ENCODE measurements at places on chromosomes 3 and 15.

DNA sequence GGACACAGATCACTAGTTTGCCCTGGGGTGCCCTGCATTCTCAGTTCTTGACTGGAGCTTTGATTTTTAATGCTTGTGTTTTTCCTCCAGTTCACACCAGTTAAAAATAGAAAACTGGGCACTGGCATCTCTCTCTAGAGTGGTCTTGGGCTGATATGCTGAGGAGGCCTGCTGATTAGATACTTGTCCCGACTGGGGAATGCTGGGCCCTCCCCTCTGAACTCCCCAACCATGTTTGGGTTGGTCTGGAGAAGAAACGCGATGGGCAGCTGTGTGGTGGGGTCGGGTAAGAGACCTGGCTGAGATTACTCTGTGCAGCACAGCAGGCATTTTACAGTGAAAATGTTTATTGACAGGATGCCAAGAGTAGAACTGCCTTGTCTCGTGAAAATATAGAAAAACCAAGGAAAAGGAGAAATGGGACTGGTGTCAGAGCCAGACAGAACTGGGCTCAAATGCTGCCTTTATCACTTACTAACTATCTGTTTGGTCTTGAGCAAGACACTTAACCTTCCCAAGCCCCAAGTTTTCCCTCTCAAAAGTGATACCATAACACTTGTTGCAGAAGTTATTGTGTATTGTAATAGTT lies 1.6 kb upstream of the ACTC1 start:
- no peak for DNase-seq

GRCh38 chr3:50242851-50243542 lies 7.0 kb downstream of the GNAI2 start:
- no peak for DNase-seq

- no peak for DNase-seq
Observed at GRCh38 chr3:165669967-165670366, 167.3 kb downstream of the BCHE start.

DNA sequence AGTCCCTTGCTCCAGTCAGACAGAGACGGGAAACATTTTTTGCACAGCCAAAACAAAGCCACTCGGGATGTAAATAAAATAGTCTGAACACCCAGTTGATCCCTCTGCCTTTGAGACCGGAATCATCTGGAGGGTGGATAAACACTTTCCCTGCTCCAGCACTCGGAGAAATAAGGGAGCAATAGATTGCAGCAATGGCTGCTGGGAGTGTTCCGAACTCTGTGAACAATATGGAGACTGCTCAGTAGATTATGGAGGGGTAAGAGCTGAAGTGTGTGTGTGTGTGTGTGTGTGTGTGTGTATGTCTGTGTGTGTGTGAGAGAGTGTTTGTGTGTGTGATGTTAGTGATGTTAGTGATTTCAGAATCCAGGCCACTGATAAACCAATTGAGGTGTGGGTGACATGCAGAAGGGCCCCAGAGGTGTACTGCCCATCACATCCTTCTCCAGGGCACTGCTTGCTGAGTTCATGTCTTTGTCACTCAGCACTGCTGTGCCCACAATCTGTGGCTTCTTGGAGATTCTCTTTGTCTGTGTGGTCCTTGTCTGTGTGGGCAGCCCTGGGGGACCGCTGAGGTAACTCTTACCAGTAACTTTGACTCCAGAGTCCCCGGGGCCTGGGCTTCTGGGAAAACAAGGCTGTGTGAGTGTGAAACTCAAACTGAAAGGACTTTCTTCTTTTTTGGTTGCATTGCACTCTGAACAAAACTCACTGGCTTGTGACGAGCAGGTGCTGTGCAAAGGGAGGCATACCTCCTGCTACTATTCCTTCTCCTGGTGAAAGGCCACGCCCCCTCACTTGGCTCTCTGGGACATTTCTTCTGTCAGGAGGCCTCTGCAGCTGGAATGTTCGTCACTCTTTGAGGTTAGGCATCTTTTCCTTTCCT lies 23.0 kb downstream of the CRYGS start:
- no peak for DNase-seq

DNA sequence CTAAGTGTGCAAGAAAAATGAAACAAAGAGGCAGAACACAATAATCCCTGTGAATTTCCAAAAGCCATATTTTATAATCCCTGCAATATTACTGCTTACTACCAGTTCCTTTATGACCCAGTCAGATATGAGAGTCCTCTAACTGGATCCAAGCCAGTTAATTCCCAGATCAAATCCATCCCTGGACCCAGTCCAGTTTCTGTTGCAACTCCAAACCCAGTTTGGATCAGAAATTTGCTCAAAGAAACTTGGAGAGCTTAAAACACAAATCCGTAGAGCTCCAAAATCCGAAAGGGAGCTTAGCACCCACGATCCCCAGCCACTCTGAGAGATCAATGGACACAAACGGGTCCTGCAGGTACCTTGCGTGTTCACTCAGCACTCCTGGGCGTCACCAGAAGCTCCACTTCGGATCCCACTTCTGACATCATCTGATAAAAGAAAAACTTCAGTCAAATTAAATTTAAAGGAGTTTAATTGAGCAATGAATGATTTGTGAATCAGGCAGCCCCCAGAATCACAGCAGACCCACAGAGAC lies 32.6 kb upstream of the THUMPD3 start:
- DNase-seq = no peak

- DNase-seq = no peak
Observed at GRCh38 chr3:172135820-172136219, 96.4 kb downstream of the FNDC3B start.

DNA sequence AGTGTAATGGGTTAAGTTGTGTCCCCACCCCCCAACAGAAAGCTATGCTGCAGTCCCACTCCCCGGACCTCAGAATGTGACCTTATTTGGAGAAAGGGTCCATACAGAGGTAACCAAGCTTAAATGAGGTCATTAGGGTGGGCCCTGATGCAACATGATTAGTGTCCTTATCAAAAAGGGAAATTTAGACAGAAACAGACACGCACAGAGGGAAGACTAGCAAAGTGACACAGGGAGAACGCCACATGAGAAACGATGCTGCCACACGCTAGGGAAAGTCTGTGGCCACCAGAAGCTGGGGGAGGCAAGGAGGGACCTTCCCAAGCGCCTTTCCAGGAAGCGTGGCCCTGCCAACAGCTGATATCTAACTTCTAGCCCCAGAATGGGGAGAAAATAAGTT lies 65.4 kb downstream of the RPN1 start:
- no peak for DNase-seq

- no peak for DNase-seq
Observed at GRCh38 chr3:109089265-109089664, 28.7 kb downstream of the MORC1 start.

- no peak for DNase-seq
Observed at GRCh38 chr15:36109943-36110658, 469.3 kb upstream of the CDIN1 start.

GRCh38 chr3:115687721-115688120 lies 64.4 kb downstream of the GAP43 start:
- no peak for DNase-seq

GRCh38 chr3:79167651-79168416 lies 600.0 kb downstream of the ROBO1 start:
- DNase-seq = no peak

DNA sequence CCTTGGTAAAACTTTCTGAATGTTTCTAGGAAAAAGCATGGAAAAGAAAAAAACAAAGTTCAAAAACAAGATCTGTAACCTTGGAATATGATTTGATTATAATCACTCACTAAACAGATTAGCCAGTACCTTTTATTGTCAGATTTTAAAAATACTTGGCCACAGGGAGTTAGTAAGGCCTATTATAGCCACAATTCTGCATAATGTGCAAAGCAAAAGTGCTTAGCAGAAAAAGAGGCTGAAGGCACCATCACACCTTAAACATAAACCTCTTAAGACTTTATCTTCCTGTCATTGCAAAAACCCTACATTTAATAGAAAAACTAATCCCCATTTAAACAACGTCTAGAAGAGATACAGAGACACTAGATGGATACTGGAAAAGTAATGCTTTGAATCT lies 41.8 kb downstream of the CHSY1 start:
- DNase-seq = no peak

DNA sequence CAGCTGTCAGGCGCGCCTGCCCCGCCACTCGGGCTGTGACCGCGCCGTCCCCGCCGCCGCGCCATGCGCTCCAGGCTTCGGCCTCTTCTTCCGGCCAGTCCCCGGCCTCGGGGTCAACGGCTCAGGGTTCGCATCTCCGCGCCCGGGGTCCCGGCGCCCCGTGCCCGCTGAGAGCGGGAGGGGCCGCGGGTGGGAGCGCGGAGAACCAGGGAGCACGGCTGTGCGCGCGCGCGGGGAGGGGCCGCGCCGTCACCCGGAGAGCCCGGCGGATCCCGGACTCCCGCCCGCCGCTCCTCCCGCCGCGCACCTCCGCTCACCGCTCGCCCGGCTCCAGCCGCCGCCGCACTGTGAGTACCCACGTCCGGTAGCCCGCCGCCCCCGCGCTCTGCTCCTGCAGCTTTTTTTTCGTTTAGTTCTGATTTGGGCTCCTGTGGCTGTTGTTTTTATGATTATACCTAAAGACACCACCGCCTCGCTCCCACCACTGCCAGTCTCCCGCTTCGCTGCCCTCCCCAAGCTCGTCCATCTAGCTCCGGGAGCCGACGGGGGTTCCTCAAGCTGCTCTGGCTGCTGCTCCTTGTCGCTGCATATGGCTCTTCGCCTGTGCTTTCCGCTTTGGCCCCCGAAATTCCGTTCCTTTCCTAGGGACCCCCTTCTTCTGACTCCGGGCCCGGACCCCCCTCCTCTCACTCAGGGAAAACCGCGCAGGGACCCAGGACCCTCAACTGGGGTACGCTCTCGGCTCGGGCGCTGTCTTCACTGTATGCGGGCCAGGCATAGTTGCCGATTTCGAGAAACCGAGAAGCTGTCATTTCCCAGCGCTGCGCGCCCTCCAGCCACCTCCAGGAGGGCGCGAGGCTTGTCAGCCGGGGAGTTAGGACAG lies 1.8 kb upstream of the SKOR1 start:
- no peak for DNase-seq

DNA sequence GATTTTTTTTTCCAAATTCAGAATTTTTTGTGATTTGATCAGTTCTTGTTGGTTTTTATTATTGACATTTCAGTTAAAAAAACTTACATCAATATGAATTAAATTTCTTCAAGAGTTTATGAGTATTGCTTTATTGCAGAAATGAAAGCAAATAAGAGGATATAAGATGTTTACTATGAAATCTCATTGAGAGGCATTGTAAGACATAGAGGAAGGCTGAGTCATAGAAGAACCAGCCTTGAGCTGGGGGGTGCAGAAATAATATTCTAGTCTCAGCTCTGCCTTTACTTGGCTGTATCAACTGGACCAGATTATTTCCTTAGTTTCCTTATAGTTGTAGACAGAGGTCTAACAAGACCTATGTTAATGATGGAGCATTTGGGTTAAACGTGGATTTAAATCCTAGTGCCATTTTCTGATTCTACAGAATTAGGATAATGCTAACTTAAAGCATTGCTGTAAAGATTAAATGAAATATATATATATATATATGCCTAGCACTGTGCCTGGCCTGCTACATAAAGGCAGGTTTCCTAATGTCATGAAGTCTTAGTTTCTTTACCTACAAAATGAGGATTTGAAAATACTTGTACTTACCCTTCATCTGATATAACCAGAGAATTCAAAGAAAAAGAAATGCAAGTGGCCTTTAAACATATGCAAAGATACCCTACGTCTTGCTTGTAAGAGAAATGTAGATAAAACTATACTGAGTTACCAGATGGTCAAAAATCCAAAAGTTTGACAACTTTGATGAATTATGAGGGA lies 7.3 kb downstream of the FAM98B start:
- DNase-seq = no peak

- no peak for DNase-seq
Observed at GRCh38 chr15:33098094-33099058, 96.1 kb downstream of the FMN1 start.

GRCh38 chr15:62287066-62287857 lies 122.2 kb upstream of the C2CD4B start:
- no peak for DNase-seq

DNA sequence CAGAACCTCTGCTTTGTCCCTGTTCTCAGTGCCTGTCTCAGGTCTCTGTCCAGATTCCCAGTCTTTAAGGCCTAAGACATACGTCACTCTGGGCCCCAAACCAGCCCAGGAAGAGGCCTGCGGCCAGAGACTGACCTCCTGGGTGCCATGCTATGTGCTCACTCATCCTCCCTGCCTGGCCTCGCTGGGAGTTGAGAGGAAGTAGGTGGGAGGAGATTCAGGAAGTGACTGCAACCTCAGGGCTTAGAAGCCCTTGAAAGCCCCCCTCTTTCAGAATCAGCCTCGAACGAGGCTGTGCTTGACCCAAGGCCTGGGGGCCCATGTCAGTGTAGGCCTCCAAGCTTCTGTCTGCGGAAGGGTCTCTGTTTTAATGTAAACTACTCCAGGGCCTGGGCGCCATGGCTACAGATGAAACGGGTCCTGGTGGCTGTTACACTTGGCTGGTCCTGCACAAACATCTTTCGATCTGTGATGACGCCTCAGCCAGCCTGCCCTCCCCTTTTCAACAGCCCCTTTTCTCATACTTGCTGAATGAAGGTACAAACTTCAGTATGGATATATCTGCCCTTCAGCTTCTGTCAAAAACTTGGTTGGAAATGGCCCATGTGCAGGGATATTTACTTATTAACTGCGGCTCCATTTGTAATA lies 11.7 kb downstream of the RASGRF1 start:
- DNase-seq = no peak

DNA sequence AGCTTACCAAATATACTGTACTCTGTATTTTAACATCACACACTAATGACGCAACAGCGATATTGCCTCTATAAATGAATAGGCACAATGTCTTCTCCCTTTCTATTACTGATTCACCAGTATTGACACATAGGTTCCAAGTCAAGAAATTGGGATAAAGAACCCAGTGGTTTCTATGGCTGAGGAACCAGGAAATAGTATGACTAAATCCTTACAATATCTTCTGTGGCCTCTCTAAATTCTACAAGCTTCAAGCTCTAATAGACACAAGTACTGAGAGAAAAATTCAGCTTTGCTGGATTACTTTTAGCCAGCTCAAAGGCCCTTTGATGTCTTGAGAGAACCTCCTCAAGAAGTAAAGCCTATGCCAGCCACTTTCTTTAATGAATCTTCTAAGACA lies 162.5 kb downstream of the DPH6 start:
- no peak for DNase-seq

DNA sequence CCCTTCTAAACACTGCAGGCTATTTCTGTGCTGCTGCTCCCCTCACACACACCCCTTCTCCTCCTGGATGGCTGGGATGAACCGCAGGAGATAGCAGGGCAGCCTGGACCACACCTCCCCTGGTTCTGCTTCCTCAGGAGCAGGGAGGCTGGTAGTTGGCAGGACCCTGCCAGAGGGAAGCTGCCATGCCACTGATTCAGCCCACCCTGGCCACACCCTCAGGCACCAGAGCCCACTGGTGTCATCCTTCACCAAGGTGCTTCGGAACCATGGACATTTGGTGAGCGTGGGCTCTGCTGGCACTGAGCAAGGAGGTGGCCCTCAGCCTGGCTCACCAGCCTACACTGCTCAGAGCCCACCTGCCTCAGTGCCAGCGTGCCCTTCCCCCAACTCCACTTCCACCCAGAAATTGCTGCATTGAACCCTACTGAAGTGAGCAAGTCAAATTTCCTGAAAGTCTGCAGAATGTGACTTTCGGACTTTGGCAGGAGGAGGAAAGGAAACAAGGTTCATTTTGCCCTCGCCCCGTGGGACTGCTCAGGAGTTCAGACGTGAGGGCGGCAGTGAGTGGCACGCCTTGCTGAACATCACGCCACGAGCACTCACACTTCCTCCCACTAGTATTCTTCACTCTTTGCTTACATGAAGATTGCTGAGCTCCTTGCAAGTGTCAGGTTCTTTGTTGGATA lies 26.3 kb downstream of the BMF start:
- no peak for DNase-seq

- DNase-seq = no peak
Observed at GRCh38 chr3:5423523-5423922, 236.0 kb downstream of the EDEM1 start.

Data from progenitor cell of endocrine pancreas (in vitro differentiated cells).